SJCRH30 (cell line): ENCODE measurements at places on chromosomes 16 and 17.

GRCh38 chr17:71472809-71473789 is 647.7 kb upstream of the SOX9 start:
- DNase-seq = peak; percentile 78
- H3K36me3 ChIP-seq = no peaks in the 10 kb centered on the region
- H3K4me3 ChIP-seq = no peak overlapping the region
- H3K4me1 ChIP-seq = no peaks in the 10 kb centered on the region

- no peak overlapping the region for H3K4me3 ChIP-seq
- peaks cover 47% of the 10 kb centered on the region for H3K36me3 ChIP-seq
- H3K4me1 ChIP-seq = no peaks in the 10 kb centered on the region
- peak; percentile 70 for DNase-seq
Observed at GRCh38 chr17:50139950-50140885, 10.3 kb upstream of the SAMD14 start.

- no peaks in the 10 kb centered on the region for H3K36me3 ChIP-seq
- H3K4me1 ChIP-seq = peaks cover 12% of the 10 kb centered on the region
- no peak overlapping the region for H3K27ac ChIP-seq
- DNase-seq = no peak
- peaks cover 2% of the 10 kb centered on the region; the same call in 1 of the 2 replicates for H3K27me3 ChIP-seq
Observed at GRCh38 chr17:76238847-76239537, 1.3 kb downstream of the RNF157 start.

- DNase-seq = no peak
- H3K4me1 ChIP-seq = peaks cover 9% of the 10 kb centered on the region
- peaks cover 92% of the 10 kb centered on the region for H3K36me3 ChIP-seq
- no peaks in the 10 kb centered on the region for H3K27me3 ChIP-seq
Observed at GRCh38 chr16:31184888-31185287, 4.9 kb downstream of the FUS start.

DNA sequence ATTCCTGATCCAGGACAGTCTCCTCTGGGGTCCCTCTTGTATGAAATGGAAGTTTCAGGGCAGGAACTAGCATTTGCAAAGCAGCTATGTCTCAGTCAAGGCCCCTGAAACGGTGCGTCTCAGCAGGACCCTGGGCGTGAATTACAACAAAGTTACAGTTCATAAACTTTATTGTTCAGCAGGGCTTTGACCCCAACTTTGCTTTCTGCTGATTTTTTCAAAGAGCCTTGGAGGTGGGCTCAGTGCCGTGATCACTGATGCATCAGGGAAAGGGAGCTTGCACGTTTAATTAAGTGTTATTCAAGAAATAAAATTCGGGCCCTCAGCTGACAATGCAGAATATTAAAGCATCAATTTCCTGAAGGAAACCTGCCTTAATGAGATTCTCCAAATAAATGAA is 260.1 kb upstream of the C16orf82 start:
- no peaks in the 10 kb centered on the region for H3K4me1 ChIP-seq
- DNase-seq = no peak
- no peaks in the 10 kb centered on the region for H3K27me3 ChIP-seq
- no peaks in the 10 kb centered on the region for H3K36me3 ChIP-seq
- H3K4me3 ChIP-seq = no peak overlapping the region

- H3K4me3 ChIP-seq = no peak overlapping the region
- no peak for DNase-seq
- H3K4me1 ChIP-seq = no peaks in the 10 kb centered on the region
- no peak overlapping the region for H3K27ac ChIP-seq
Observed at GRCh38 chr17:51006601-51007000, 114.1 kb downstream of the SPAG9 start.

DNA sequence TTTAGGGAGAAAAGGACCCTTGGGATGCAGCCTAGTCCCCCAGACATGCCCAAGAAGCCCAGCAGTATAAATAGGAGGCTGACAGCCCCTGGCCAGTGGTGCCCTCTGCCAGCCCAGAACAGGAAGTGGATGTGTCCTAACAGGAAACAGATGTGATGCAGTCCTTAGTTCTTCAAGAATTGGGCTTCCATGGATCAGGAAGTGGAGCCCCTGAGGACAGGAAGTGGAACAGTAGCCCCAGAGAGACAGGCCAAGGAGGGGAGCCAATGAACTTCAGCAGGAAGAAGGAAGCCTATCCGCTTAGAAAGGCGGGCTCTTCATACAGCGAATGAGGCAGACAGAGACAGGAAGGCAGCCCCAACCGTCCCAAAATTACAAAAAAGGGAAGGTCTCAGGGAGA is 7.2 kb downstream of the CTF1 start:
- DNase-seq = peak; percentile 44
- no peaks in the 10 kb centered on the region for H3K36me3 ChIP-seq
- no peaks in the 10 kb centered on the region for H3K27me3 ChIP-seq
- H3K27ac ChIP-seq = no peak overlapping the region
- no peak overlapping the region for H3K4me3 ChIP-seq

DNA sequence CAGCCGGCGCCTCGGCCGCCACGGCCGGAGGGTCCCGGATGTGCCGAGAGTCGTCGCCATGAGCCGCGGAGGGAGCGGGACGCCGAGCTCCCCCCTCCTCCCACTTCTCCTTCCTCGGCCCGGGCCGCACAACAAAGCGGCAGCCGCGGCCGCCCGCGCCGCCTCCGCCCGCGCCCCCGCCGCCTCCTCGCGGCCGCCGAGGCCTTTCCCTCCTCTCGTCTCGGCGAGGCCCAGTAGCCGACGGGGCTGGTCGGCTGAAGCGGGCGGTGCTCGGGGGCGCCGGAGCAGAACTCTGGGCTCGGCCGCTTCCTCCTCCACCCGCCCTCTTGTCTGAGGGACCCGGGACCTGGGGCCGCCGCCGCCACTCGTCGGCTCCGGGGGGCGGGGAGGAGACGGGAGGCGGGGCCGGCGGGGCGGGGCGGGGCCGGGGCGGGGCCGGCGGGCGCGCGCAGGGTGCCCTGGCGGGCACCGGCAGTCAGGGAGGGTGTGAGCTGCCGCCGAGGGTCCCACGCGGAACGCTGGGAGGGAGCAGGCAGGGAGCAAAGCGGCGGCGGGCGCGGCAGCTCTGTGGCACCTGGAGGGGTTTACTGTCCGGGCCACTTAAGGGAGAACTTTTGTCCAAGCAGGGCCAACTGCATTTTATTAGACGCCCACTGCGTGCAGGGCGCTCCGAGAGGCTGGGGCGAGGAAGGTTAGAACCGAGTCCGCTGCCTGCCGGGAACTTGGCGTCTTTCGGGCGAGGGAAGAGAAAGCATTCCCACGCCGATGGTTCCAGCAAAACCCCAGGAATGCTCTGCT is at the start of gene SMURF2:
Gene SMURF2 (minus strand): TSS at position 332 of the 798 bp plus-strand sequence. CDS start 427 bp downstream, outside the sequence.
- DNase-seq = peak; percentile 76
- H3K4me1 ChIP-seq = peaks cover 12% of the 10 kb centered on the region; the same call in 1 of the 2 replicates
- H3K27ac ChIP-seq = no peak within 1 kb of the TSS; the same call in 1 of the 2 replicates
- no peaks in the 10 kb centered on the region for H3K36me3 ChIP-seq
- no peaks in the 10 kb centered on the region for H3K27me3 ChIP-seq

- H3K36me3 ChIP-seq = peaks cover 24% of the 10 kb centered on the region
- H3K27me3 ChIP-seq = no peaks in the 10 kb centered on the region
- DNase-seq = no peak
Observed at GRCh38 chr17:28554565-28554964, 2.1 kb upstream of the UNC119 start.
